Germinal center (tissue), 1 donor: ENCODE measurements at places on chromosomes 3 and 15.

GRCh38 chr3:155727836-155728235 lies 17.0 kb downstream of the PLCH1 start:
- no peak for DNase-seq

GRCh38 chr15:94893091-94893490 lies 661.7 kb downstream of the MCTP2 start:
- no peak for DNase-seq

GRCh38 chr3:78736863-78737262 lies 1030.9 kb downstream of the ROBO1 start:
- DNase-seq: no peak

DNA sequence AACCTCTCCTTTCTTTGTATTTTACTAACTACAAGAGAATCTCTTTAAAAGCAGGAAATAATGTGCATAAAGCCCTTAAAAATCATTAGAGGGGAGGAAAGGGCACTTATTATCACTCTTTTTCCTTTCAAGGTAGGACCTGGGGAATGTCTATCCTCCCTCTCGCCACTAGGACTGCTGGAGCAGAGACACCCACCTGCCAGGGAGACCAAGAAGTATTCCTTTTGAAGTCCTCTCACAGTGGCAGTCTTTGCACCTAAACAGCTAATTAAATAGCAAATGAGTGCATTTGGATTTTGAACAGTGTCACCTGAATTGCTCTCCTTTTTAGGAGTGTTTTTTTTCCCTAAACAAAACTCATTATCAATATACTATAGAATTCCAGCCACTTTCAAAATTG lies 874.1 kb downstream of the ZPLD1 start:
- DNase-seq: no peak

GRCh38 chr3:125442506-125442905 lies 67.4 kb upstream of the ZNF148 start:
- no peak for DNase-seq

DNA sequence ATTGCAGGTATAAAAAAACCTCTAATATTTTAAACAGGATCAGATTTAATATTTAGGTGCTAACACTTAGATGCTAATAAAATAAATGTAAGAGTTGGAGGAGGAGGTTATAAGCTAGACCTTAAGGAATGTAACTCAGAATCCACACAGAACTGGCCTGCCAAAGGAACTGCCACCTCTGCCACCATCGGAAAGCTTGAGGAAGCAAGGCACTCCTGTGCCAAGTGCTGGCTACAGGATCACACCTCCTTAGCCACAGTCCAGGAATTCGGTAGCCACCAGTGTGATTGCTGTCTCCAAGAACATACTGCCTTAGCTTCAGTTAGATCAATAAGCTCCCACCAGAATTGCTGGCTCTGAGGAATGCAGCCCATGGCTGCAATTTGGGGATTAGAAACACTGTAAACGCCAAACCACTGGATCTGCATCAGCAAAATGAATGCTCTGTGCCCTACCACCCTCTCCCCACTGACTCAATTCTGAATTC lies 58.0 kb downstream of the FRMD5 start:
- DNase-seq: no peak

GRCh38 chr3:32595323-32595722 lies 24.7 kb upstream of the DYNC1LI1 start:
- no peak for DNase-seq

DNA sequence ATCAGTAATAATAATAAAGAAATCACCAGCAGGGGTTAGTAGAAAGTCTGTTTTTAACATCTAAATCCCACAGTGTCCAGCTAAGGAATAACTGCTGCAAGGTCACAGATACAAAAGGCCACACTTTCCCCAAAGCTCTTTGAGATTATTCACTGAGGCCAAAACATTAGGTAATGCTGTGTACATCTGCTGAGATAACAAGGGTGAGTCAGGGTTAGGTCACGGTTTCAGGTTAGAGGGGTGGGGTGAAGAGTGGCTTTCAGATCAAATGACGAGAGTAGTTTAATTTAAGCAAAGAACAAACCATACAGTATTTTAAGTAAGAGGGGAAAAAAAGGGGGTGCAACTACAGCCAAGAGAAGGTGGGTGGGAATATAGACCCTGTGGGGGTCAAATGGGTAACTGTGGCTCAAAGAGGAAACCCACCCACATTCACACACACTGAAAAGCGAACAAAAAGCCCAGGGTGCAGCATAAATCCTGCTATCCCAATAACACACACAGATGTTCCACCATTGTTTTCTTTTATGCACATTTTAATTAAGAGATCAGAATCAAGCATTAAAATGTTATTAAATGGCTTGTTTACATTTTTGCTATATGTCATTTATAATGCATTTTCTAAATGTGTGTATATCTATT lies 412.9 kb downstream of the TIGIT start:
- no peak for DNase-seq

DNA sequence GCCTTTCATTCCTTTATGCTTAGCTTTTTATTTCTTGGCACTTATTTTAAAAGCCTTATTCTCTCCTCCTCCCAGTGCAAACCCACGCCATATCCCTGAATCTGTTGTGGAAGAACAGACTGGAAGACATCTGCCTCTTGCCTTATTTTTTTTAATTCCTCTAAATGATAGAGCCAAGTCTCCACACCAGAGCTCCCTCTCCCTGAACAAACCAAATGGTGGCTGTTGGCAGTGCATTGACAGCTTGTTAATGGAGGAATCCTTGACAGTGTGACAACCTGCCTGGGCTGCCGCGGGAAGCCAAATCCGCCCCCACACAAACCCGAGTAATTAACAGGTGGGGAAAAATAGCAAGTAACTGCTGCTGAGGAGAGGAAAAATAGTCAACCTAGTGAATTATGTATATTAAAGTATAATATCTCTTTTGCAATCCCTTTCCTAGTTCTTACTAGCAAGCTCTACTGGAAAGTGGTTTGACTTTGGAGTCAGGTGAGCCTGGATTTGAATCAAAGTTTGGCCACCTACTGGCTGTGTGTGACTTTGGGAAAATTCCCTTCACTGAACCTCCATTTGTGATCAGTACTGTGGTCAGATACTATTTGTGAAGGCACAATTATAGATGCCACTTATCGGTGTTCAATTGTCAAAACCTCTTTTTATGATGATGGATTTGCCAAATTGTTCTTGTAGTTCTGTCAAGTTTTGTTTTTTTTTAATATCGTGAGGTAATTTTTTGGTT lies 589.6 kb downstream of the PDCD6IP start:
- no peak for DNase-seq

DNA sequence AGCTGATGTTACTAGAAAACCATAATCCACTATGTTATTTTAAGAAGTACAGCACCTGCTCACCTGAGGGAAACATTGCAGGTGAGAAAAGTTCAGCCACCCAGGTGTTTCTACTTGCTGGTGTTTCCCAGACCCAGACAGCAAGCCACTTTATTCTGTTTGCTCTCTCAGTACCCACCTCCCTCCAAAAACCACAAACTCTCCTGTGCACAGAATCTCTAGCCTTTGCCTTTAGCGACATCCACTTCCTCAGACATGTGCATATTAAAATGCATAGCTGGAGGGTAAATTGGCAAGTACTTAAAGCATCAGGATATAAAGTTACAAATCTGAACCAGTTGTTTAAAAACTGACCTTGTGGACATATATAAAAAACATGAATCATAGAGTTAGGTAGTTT lies 36.7 kb downstream of the VGLL3 start:
- DNase-seq: no peak
